ENCODE measurements at places on chromosomes 2 and 18.

GRCh38 chr18:56273541-56274219, 364.7 kb downstream of the TXNL1 start:
- DNase-seq: no peak

DNA sequence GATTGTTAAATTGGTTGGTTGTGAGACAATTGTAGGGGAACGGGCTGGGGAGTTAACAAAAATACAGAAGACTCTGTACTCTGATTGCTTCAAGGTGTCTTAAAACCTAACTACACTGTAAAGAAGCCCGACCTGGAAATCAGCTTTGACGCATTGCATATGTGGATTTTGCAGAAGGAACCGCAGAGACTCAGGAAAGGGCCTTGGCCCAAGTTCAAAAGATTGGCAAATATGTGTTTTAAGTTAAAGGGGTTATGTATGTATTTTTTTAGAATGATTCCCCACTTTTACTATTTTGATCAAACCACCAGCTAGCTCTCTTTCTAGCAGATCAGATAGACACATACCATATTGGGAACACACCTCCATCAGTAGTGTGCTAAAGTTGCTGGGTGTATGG, 18.0 kb upstream of the EDAR start:
- DNase-seq: no peak

GRCh38 chr2:79860228-79861058, 347.6 kb downstream of the CTNNA2 start:
- DNase-seq: peak; percentile 21

- DNase-seq: no peak
Observed at GRCh38 chr2:69577467-69578197, 65.9 kb downstream of the AAK1 start.

- no peak for DNase-seq
Observed at GRCh38 chr2:11491348-11491933, 25.5 kb upstream of the E2F6 start.
